ENCODE measurements at places on chromosomes 2 and 18. TPM values are rescaled to one million over a fixed set of nuclear protein-coding genes. Genes with fewer than 3 reads are reported as not detected.

DNA sequence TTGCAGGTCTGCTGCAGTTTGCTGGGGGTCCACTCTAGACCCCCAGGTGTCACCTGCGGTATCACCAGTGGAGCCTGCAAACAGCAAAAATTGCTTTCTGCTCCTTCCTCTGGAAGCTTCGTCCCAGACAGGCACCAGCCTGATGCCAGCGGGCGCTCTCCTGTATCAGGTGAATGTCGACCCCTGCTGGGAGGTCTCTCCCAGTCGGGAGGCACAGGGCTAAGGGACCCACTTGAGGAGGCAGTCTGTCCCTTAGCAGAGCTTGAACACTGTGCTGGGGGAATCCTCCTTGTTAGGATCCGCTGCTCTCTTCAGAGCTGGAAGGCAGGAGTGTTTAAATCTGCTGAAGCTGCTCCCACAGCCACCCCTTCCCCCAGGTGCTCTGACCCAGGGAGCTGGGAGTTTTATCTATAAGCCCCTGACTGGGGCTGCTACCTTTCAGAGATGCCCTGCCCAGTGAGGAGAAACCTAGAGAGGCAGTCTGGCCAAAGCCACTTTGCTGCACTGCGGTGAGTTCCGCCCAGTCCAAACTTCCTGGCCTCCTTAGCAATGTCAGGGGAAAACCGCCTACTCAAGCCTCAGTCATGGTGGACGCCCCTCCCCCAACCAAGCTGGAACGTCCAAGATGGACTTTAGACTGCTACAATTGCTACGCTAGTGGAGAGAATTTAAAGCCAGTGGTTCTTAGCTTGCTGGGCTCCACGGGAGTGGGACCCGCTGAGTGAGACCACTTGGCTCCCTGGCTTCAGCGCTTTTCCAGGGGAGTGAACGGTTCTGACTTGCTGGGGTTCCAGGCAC, 652.5 kb downstream of the KCNJ3 start:
- no peak for DNase-seq

DNA sequence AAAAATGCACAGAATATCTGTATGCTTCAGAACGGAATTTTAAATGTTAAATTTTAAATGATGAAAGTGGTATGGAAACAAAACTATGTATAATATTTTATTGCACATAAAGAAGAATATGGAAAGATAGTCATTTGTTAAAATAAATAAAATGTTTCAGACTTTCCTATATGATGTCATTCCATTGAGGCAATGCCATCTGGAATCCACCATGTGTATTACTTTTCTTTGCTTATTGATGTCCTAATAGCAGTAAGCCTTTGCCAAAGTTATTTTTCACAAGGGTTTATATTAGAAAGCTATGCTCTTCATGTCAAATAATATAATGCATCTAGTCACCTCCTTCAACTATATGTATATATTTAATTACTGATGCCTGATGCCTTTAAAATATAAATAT, 601.6 kb upstream of the PKDCC start:
- DNase-seq = no peak

DNA sequence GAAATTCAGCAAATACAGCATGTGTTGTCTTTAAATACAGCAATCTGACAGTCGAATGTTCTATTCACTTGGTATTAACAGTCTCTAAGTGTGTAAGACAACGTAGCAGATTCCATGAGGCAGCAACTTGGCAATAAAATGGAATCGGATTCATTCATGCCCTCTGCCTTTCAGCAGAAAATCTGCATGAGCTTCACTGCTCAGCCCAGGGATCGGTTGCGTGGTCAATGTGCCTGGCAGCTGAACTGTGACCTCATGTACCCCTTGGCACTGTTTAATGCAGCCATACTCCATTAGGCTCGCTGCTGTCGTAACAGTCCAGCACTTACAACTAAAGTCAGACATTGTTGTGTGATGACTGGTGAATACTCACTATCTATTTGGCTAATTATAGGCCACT, 17.7 kb upstream of the RGPD4 start:
- no peak for DNase-seq

DNA sequence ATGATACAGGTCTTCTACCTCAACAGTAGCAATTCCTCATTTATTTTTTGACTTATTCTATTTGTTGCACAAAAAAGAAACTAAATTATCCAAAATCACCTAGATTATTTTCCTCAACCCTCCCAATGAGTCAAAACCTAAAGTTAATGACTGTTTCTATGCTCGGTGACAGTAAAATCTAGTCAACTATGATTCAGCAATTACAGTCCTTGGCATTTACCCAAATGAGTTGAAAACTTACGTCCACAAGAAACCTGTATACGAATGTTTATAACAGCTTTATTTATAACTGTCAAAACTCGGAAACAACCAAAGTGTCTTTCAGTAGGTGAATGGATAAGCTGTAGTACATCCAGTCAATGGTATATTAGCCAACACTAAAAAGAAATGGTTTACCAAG, 439.3 kb downstream of the CBLN2 start:
- no peak for DNase-seq

DNA sequence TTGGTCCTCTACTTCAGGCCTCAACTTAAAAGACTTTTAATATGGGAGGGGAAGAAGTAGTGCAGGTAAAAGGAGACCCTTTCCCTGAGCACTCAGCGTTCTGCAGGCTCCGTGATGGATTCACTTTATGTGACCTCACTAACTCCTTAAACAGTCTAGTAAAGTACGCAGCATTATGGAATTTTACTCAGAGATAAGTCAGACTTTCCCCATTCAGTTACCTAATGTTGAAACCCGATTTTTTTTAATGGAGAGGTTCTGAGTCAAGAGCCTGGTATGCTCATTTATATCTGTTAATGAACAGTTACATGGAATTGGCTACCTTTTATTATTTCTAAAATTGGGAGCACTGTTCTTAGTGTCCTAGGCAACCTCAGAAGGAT, 34.1 kb downstream of the RASGRP3 start:
- no peak for DNase-seq

- peak; percentile 68 for DNase-seq
Observed at GRCh38 chr2:73036766-73037165, 34.7 kb downstream of the SFXN5 start.

DNA sequence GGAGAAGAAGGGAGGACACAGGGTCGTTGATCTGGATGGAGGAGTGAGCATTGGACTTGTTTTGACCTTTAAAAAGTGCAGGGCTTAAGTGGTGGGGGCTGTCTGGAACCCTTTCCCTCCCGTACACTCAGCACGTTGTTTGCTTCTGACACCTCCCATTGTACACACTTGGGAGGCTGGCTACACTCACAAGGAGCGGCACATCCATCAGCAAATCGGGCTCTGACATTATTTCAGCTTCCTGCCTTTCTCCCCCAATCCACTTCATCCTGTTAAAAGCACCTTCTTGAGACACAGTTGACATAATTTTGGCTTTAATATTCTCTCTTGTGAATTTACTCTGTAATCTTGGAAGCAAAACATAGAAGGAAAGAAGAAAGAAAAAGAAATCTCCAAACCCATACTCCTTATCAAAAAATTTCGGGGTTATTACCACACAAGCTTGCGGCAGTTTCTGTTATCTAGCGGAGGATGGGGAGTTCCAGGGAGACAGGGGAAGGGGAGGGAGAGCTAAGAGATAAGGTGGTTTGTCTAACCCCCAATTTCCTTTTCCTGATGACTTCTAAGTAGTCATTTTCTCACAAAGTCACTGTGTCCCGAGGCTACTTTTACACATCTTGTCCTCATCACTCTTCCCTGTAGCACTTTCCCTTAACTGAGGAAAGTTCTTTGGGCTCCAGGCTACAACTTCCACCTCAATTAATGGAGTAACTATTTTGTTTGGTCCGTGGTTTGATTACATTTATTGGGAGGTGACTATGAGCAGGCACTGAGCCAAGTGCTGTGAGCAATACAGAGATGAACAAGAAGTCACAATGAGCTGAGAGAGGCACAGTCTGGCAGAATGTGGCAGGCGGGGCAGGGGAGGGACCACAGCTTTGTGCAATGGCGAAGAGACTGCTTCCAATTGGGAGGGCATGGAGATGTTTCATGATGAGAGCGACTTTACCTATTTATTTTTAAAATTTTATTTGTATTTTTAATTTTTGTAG, 240.1 kb upstream of the MEX3C start:
- DNase-seq = no peak

GRCh38 chr18:47997338-47997780, 66.9 kb upstream of the SMAD2 start:
- DNase-seq = no peak

DNA sequence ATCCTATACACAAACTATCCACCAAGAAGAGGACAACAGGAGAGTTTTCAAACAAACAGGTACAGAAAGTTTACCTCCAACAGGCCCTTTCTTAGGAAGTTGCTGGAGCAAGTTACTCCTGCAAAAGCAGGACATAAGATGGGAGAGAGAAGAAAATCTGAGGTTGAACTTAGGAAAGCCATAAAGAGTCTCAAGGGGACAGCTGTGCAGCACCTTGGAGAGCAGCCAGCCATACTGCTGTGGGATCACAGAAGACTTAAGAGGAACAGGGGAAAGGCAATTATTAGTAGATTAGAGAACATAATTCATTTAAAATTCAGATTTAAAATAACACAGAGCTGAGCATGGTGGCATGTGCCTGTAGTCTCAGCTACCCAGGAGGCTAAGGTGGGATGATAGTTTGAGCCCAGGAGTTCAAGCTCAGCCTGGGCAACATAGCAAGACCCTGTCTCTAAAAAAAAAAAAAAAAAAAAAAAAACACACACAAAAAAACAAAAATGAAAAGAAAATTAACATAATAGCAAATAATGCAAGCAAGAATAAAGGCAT, 148.1 kb upstream of the SIX3 start:
- DNase-seq = no peak

DNA sequence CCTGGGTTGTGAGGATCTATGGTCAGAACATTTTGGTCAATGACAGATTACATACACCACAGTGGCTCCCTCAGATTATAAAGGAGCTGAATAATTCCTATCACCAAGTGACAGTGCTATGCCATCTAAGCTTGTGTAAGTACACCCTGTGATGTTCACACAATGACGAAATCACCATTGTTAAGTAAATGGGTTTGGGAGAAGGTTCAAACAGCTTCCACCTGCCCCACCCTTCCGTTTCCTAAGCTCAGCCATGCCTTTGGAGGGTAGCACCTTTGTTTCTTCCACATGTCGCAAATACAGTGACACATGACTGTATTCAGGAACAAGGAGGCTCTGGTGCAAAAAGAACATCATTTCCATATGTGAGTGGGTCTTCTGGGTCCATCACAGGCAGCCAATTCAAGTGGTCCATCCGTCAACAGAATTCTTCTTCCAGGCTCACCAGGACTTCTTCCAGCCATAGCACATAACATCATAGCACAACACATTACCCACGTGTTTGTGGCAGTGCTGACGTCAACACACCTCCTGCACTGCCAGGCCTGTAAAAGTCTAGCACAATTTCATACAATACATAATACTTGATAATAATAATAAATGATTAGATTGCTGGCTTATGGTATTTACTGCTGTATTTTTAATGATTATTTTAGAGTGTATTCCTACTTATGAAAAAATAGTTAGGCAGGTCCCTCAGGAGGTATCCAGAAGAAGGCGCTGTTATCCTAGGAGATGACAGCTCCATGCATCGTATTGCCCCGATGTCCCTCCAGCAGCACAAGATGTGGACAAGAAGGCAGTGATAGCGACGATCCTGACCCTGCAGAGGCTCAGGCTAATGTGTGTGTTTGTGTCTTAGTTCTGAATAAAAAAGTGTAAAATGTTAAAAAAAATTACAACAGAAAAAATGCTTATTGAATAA, 264.8 kb downstream of the ANAPC1 start:
- no peak for DNase-seq

DNA sequence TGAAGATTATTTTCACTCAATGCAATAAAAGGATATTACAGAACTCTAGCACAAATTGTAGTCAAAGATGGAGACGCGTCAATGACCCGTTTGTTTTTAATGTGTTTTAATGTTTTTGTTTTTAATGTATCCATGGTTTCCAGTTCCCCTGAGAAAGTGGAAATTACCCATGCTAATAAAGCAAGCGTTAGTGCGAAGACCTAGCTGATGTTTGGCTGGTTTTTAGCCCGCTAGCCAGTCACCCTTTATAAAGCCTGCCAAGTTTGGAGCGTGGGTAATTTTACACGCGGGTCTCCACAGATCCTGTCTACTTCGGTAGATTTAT, 430 bp upstream of the CHMP1B start:
- no peak for DNase-seq

DNA sequence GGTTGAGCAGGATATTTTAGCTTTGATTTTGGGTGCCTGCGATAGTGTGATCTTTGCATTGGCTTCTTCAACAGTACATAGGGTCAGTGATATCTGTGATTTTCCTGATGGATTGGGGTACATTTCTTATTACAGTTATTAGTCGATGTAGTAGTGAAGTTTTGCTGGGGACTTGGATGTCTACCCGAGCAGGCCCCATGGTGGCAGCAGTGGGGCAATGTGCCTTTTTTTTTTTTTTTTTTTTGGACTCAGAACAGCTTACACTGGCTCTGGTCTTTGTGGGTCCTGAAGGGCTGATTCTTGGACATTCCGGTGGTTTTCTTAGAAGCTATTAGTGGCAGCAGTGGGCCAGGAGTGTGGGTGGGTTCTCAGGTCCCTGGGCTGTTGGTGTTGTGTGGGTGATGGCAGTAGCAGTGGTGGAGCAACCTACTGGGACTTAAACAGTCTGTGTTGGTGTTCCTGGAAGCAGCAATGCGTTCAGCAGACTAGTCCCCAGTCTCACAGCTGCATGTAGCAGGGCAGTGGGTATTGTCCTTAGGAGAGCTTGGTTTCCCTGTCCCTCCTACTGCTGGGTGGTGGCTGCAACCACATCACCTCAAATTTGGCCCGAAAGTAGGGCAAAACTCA, 53.7 kb upstream of the SLC4A10 start:
- no peak for DNase-seq

DNA sequence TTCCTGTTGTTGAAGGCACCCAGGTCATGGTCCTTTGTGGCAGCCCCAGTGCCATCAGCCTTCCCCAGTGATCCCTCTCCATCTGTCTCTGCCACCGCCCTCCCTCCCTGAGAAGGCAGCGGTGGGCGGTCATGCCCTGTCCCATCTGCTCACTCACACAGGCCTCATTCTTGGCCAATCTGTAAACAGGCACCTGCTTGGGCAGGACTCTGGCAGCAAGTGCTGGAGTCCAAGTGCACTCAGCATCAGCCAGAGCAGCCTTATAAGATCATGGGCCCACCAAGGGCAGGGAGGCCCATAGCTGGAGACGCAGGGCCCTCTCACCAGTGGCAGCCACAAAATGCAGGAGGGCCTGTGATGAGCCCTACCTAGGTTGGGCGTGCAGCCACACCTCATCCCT, 140.9 kb downstream of the TWIST2 start:
- no peak for DNase-seq

GRCh38 chr2:150526827-150527226, 39.4 kb upstream of the RND3 start:
- no peak for DNase-seq

DNA sequence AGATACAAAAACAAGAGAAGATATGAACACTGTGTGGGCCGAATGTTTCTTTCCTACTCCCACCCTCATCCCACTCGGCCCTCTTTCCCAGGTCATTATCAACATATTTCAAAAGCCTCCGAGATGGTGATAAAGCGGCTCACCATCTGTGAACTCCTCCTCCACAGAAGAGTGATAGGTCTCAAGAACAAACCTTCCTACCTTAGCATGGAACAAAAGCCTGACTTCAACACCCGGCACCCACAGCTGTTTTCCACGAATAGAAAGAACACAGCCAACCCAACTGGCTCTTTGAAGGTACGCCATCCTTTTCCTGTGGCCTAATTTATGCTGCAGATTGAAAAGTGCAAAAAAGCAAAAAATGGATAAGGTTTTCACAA, 28.8 kb downstream of the BCL2 start:
- no peak for DNase-seq

Gene CLEC4F
- total RNA-seq = 0.22 TPM

Gene ROCK1
- total RNA-seq = 32.8 TPM

Gene ICOS
- total RNA-seq = not detected

Gene LRRTM4
- total RNA-seq = 0.92 TPM

Gene DOK6
- 6.3 TPM for total RNA-seq

Gene FASTKD2
- total RNA-seq = 36.1 TPM

Gene ASPRV1
- 0.81 TPM for total RNA-seq

Gene GCG
- total RNA-seq = not detected

All from Right ventricle myocardium inferior (tissue), 1 donor.